ENCODE measurements at places on chromosomes 7 and 10.

GRCh38 chr10:121436630-121437341, 161.5 kb downstream of the FGFR2 start:
- no peak for DNase-seq

GRCh38 chr10:111600772-111601171, 523.9 kb downstream of the ADRA2A start:
- no peak for DNase-seq

DNA sequence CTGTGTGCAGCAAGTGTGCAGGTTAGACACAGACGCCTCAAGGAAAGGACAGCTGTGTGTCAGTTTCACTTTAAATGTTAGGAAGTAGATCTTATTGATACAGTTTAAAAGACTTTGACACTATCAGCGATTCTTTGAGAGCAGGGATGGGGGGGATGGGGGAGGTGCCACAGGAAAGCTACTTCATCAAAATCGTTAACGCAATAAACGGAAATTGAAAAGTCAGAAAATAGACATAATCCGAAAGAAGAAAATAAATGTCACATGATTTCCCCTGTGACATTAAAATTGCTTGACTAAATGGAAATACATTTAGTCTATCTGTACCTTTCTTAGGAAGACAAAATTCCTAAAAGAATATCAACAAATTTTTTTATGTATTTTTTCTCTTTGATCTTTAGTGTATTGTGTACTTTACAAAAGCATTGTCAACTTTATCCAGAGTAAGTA, 476 bp upstream of the ZNF33B start:
- DNase-seq: no peak

GRCh38 chr7:142876236-142876960, 9.1 kb downstream of the TRPV6 start:
- DNase-seq: no peak

DNA sequence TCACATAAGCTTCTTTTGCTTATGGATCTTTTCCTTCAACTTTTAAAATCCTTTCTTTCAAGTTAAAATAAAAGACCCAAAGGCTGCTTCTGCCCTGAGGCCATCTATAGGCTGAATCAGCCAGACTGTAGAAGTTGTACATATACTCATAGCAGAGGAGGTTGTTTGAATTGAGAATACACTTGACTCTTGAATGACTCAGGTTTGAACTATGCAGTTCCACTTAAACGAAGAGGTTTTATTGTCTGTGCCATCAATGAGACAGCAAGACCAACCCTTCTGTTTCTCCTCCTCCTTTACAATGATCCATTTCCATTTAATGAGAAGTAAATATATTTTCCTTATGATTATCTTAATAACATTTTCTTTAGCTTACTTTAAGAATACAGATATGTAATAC, 5.8 kb downstream of the ZNF365 start:
- no peak for DNase-seq

DNA sequence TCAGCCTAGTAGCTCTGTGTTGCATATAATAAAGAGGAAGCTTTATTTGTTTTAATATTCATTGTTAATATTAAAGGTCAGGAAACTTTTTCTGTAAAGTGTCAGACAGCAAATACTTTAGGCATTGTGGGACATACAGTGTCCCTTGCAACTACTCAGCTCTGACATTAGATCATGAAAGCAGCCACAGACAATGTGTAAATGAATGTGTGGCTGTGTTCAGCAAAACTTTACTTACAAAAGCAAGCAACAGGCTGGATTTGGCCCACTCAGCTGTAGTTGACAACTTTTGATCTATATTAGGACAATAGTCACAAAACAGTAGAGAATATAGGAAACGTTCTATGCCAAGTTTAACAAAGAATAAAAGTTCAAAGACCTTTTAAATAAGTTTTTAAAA, 173.3 kb downstream of the RNLS start:
- DNase-seq: no peak

DNA sequence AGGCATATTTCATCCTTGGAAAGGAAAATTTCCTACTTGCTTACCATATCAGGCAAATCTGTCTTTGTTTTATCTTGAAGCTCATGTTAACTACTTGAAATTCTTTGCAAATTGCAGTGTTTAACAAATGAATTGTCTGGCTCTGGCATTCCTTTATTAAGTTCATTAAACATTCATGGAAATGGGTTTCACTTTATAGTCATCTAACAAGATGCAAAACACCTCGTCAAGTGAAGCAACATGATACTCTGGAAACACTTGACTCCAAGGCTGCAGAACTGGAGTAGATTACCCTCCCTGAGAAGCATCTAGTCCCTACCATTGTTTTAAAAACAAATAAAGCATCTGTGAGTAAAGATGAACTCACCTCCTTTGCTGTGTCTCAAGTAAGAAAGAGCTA, 1086.9 kb downstream of the NRG3 start:
- no peak for DNase-seq

GRCh38 chr7:102897211-102897631, 15.6 kb upstream of the LRRC17 start:
- peak; percentile 64 for DNase-seq

GRCh38 chr7:7535691-7536090, at the start of gene COL28A1:
Gene COL28A1 (minus strand): TSS chr7:7535873. CDS start chr7:7532875, 2,998 bp downstream.
- no peak for DNase-seq

DNA sequence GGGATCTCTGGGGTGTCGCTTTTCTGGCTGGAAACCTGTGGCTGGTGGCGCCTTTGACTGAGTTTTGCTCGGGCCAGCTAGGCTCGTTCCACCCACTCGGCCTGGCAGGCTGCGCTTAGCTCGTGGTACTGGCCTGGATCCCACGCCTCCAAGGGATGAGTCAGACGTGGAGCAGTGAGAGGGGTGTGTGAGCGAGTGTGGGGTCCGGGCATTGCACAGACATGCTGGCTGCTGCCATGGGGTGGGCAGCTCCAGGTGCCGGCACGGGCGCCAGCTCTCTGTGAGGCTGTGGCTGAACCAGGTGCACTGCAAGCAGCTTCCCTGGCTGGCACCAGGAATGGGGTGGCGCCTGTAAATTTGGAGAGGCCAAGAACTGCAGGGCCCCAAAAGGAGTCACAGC, 63.1 kb upstream of the CACNA2D1 start:
- no peak for DNase-seq

- DNase-seq: no peak
Measured at GRCh38 chr10:120278069-120278468, 179.0 kb upstream of the PLPP4 start.

- no peak for DNase-seq
Measured at GRCh38 chr7:24555184-24555583, 18.1 kb upstream of the PALS2 start.
